Sigmoid colon (tissue), 7 donors: ENCODE measurements at places on chromosomes 7 and 10. TPM values are rescaled to one million over a fixed set of nuclear protein-coding genes. Genes with fewer than 3 reads are reported as not detected.
A peak's percentile ranks its signal among the peaks of the same experiment; 100 is the strongest.

GRCh38 chr7:12004581-12004980 is 172.6 kb upstream of the THSD7A start:
- no peaks in the 10 kb centered on the region for H3K36me3 ChIP-seq
- H3K4me1 ChIP-seq = no peaks in the 10 kb centered on the region
- no peak overlapping the region for H3K4me3 ChIP-seq
- H3K27me3 ChIP-seq = no peaks in the 10 kb centered on the region

DNA sequence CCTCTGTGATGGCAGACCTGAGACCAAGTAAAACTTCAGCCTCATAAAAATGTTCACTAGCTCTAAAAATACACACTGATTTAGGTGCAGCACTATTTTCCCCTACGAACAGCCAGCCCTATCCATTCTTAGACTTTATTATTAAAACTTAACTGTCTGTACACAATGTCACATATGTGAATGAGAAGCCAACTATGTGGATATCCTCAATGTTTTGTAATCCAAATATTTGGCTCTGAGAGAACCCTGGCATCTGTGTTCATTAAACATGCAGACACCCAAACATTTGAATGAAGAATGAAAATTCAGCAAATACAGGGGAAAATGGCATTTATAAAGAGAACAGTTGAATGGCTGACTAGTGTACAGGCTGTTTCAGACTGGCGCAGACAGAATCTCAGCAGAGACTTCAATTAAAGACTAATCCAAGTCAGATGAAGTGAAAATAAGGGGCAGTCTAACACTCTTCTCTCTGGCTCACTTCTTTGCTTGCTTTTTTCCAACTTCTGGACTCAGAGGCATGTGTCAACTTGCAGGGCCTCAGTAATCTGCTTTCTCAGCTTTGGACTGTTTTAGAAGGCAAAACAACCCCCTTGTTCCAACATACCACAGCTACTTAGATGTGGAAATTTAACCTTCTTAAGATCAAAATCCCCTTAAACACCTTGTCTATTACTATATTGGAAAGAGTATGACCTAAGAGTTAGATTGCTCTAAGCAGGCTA is 47.4 kb upstream of the FAM180A start:
- peak overlapping the region; percentile 53 for H3K27ac ChIP-seq
- no peaks in the 10 kb centered on the region for H3K36me3 ChIP-seq
- DNase-seq = no peak
- no peaks in the 10 kb centered on the region for H3K27me3 ChIP-seq

- H3K27ac ChIP-seq = no peak overlapping the region
- no peaks in the 10 kb centered on the region for H3K36me3 ChIP-seq
- no peaks in the 10 kb centered on the region for H3K4me1 ChIP-seq
- DNase-seq = no peak
These were observed 527.6 kb downstream of the SORCS1 start for GRCh38 chr10:106636766-106637491.

DNA sequence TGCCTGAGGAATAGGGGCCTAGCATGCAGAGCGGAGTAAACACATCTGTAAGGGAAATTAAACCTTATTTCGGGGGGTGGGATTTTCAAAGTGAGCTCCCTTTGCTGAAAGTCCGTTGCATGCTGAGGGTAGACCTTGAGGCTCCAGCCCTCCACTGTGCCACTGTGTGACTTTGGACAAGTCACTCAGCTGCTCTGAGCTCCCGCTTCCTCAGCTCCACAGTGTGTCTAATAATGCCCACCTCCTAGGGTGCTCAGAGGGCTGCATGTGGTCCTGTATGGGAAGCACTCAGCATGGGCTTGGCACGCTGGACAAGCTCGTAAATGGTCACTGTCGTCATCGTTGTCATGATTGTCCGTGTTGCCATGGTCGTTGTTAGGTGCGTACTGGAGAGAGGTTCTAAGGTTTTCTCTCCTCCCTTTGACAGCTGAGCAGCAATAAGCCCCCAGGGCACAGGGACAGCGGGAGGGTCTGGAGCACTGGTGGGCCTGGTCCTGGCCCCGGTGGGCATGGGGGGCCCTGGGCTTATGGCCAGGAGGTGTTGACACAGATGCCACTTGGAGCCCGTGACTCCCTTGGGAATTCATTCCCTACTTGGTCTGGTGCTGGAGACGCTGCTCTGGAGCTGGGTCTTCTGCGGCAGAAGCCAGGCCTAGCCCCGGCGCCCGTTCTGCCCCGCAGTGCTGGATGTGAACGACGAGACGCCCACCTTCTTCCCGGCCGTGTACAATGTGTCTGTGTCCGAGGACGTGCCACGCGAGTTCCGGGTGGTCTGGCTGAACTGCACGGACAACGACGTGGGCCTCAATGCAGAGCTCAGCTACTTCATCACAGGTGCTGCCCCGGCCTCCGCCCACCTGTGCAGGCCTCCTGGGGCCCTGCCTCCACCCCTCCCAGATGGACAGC is 13.1 kb downstream of the C10orf105 start:
- H3K27me3 ChIP-seq = no peaks in the 10 kb centered on the region
- no peaks in the 10 kb centered on the region for H3K36me3 ChIP-seq
- DNase-seq = no peak
- no peak overlapping the region for H3K27ac ChIP-seq

DNA sequence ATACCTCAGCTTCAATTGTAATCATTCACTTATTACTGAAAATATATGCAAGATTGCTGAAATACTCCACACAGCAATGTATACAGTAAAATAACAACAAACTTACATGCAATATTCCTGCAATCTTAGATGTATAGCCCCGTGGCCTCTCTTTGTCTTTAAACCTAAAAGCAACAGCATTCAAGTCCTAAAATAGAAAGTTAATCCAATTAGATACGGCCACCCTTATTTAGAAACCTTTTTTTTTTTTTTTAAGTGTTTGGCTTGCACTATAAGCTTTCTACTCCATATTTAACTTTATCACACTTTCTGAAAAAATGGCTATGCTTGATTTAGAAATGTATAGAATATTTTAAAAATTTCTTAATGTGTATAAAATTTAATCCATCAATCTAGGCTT is 67.6 kb downstream of the IDE start:
- DNase-seq = no peak
- no peak overlapping the region for H3K4me3 ChIP-seq
- H3K27me3 ChIP-seq = no peaks in the 10 kb centered on the region
- no peak overlapping the region for H3K27ac ChIP-seq
- no peaks in the 10 kb centered on the region for H3K4me1 ChIP-seq

- no peaks in the 10 kb centered on the region for H3K27me3 ChIP-seq
- no peak for DNase-seq
- no peak overlapping the region for H3K4me3 ChIP-seq
These were observed 6.3 kb upstream of the OPN4 start for GRCh38 chr10:86647773-86648703.

DNA sequence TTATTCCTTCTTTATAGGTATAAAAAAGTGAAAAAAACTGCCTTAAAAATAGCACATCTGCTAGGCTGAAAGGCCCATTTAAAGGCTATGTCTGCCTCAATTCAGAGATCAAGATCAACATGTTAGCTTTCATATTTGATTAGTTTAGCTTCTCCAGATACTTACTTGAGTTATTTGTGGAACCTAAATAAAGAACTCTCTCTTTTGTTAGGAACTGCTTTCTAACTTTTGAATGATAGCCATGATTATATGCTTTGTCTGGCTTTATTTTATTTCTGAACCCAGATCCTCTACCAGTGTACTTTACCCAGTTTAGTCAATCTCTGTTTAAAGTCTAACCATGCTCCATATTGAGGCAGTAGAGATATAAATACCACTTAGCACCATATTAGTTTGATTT is 515.5 kb upstream of the SEMA3D start:
- H3K27ac ChIP-seq = no peak overlapping the region
- H3K27me3 ChIP-seq = no peaks in the 10 kb centered on the region
- H3K4me3 ChIP-seq = no peak overlapping the region
- no peaks in the 10 kb centered on the region for H3K4me1 ChIP-seq
- H3K36me3 ChIP-seq = no peaks in the 10 kb centered on the region

DNA sequence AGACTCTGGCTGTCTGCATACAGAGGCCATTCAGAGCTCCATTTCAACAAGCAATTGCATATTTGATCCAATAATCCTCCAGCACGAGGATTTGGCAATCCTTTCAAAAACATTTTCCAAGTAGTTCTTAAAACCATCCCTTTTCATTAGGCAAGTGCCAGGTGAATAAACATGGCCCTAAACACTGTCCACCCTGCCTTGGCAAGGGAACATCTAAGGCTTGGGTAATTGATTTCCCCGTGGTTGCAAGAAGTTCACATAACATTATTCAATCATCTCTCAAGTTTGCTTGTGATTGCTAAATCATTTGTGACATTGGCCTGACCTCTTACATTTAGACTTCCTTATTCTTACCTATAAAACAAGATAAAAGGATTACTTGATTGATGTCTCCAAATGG is 175.2 kb downstream of the CTTNBP2 start:
- no peaks in the 10 kb centered on the region for H3K27me3 ChIP-seq
- H3K36me3 ChIP-seq = no peaks in the 10 kb centered on the region
- DNase-seq = no peak
- no peak overlapping the region for H3K27ac ChIP-seq
- H3K4me1 ChIP-seq = no peaks in the 10 kb centered on the region

GRCh38 chr7:107045195-107045960 is 873 bp downstream of the PRKAR2B start:
- no peaks in the 10 kb centered on the region for H3K27me3 ChIP-seq
- H3K4me3 ChIP-seq = peak overlapping the region; percentile 90
- peak overlapping the region; percentile 78 for H3K27ac ChIP-seq
- peaks cover 21% of the 10 kb centered on the region for H3K4me1 ChIP-seq
- no peaks in the 10 kb centered on the region for H3K36me3 ChIP-seq

GRCh38 chr7:80105701-80106408 is 28.8 kb upstream of the GNAI1 start:
- no peaks in the 10 kb centered on the region for H3K36me3 ChIP-seq
- H3K4me3 ChIP-seq = no peak overlapping the region
- H3K27me3 ChIP-seq = no peaks in the 10 kb centered on the region
- DNase-seq = no peak
- no peak overlapping the region for H3K27ac ChIP-seq
- peaks cover 8% of the 10 kb centered on the region for H3K4me1 ChIP-seq

GRCh38 chr10:8172604-8173003 is 118.1 kb downstream of the GATA3 start:
- no peaks in the 10 kb centered on the region for H3K27me3 ChIP-seq
- DNase-seq = no peak
- H3K4me3 ChIP-seq = no peak overlapping the region
- H3K27ac ChIP-seq = no peak overlapping the region

- no peak for DNase-seq
- H3K4me1 ChIP-seq = no peaks in the 10 kb centered on the region
- H3K27ac ChIP-seq = no peak overlapping the region
- H3K36me3 ChIP-seq = no peaks in the 10 kb centered on the region
- no peaks in the 10 kb centered on the region for H3K27me3 ChIP-seq
These were observed 82.1 kb downstream of the C1GALT1 start for GRCh38 chr7:7264306-7265040.

DNA sequence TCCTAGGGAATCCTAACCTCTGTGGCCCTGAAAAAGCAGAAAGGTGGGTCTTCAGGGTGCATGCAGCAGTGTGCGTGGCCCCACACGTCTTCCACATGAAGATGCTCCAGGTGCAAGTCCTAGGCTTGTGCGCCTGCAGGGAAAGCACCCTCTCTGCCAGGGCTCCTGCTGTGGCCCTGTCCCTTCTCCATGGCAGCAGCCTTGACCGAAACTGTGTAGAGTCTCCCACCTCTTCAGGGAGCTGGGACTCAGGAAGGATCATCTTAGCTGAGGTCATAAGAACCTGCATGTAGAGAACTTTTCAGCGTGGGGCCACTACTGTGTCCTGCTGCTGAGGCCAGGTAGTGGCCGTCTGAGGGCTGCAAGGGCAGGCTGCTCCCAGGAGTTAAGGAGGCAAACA is 6.3 kb upstream of the CSGALNACT2 start:
- peaks cover under 1% of the 10 kb centered on the region for H3K4me1 ChIP-seq
- no peak overlapping the region for H3K27ac ChIP-seq
- H3K36me3 ChIP-seq = no peaks in the 10 kb centered on the region
- DNase-seq = no peak
- H3K4me3 ChIP-seq = no peak overlapping the region
- no peaks in the 10 kb centered on the region for H3K27me3 ChIP-seq

The TSPAN12 gene
- total RNA-seq = 19.9 TPM

The CRYGN gene
- total RNA-seq = not detected

The GPC2 gene
- 0.71 TPM for total RNA-seq

The PRKG1 gene
- total RNA-seq = 69.6 TPM
